ENCODE measurements at places on chromosomes 6 and 20.

DNA sequence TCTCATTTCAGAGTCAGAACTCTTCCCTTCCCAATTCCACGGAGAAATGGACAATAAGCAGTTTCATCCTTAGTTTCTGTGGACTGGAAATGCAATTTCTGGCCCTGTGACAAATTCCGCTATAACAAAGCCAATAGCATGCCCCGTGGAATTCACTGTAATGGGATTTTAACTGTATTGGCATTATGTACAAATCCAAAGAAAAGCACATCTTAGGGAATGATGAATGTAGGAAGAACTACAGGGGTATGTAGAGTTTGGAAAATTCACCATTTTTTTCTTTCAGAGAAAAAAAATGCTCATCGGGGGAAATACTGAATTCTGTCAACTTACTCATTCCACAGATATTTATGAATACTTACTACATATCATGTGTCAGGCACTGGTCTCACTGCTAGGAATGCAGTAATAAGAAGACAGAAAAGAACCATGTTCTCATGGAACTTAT, 43.5 kb downstream of the KIF6 start:
- DNase-seq: no peak

- no peak for DNase-seq
Observed at GRCh38 chr6:50143011-50143719, 93.4 kb upstream of the DEFB112 start.

- no peak for DNase-seq
Observed at GRCh38 chr6:123415844-123416468, 220.8 kb downstream of the TRDN start.

GRCh38 chr6:107314531-107314939, 144.8 kb downstream of the PDSS2 start:
- no peak for DNase-seq

- no peak for DNase-seq
Observed at GRCh38 chr6:9537381-9537780, 877.5 kb downstream of the TFAP2A start.

DNA sequence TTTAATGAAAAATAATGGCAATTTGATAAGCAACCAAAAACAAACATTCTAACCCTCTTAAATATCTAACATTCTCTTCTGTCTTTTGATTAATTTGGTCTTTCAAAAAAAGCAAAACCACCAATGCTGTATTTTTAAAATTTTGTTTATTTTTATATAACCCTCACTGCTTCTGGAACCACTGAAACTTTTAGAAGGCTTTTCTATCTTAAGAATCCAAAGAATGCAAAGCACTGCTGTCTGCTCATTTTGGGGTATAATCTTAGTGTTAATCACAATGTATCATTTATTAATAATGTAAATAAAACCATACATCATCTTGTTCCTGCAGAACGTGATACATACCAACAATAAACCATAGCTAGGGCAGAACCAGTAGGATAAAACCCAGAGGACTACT, 14.0 kb downstream of the STK38 start:
- no peak for DNase-seq

DNA sequence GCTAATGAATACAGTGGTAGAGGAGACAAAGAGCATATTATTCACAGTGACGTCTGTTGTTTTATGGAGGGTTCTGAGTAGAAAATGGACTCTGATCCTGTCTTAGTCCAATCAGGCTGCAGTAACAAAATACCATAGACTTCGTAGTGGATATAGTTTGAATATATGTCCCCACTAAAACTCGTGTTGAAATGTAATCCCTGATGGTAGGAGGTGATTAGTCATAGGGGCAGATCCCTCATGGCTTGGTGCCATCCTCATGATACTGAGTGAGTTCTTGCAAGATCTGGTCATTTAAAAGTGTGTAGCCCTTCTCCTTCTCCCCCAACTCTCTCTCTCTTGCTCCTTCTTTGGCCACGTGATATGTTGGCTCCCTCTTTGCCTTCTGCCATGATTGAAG, 82.5 kb downstream of the CD83 start:
- no peak for DNase-seq

GRCh38 chr6:84728602-84729001, 35.8 kb downstream of the TBX18 start:
- DNase-seq: no peak

GRCh38 chr20:45176526-45177267, 2.0 kb downstream of the PI3 start:
- DNase-seq: no peak

GRCh38 chr6:20455251-20455940, 53.7 kb downstream of the E2F3 start:
- DNase-seq: no peak

GRCh38 chr6:27428502-27428901, 39.9 kb downstream of the ZNF391 start:
- no peak for DNase-seq

GRCh38 chr20:44431502-44432234, 44.0 kb upstream of the TTPAL start:
- DNase-seq: no peak

- no peak for DNase-seq
Observed at GRCh38 chr6:89289710-89290109, 25.4 kb downstream of the GABRR2 start.

GRCh38 chr20:24913076-24913628, 35.9 kb upstream of the CST7 start:
- no peak for DNase-seq

DNA sequence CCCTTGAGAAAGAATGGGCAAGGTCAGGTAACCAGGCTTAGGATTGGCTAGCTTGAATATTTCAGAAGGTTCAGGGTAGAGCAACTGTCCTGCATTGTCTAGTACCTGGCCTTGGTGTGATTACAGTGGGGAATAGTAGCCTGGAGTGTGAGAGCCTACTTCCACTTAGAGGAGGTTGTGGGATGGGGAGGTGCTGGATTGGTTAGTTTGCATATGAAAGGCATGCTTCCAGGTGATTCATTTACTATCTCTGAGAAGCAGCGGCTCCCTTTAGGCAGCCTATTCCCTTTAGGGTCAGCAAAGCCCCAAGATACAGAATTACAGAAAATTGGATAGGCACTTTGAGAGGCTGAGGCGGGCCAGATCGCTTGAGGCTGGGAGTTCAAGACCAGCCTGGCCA, 25.0 kb upstream of the SCGN start:
- DNase-seq: no peak

All from effector memory CD4-positive, alpha-beta T cell (primary cell).